Right renal pelvis (tissue), 4 donors: ENCODE measurements at places on chromosomes 5 and 9. TPM values are rescaled to one million over a fixed set of nuclear protein-coding genes. Genes with fewer than 3 reads are reported as not detected.

- DNase-seq = no peak
Measured at GRCh38 chr9:76215066-76215465, 179.2 kb downstream of the RFK start.

GRCh38 chr9:7303907-7304626 lies 495.5 kb downstream of the DMAC1 start:
- DNase-seq = no peak

DNA sequence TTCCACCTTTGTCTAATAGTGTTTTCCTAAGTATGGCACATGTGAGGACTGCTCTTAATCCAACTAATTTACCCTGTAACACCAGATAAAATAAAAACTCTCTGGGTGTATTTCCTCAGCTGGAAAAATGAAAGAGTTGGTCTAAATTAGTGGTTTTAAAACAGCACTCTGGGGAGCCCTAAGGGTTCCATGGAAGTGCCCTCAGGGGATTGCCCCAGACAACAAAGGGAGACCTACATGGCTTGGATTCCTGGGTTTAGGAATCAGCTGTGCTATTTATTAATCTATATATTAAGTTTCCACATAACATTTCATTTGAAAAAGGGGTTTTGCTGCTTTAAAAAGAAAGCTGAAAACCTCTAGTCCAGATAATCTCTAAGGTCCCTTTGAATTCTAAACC lies 20.2 kb downstream of the ADAMTS6 start:
- DNase-seq = no peak

Gene ANKRD31
- polyA plus RNA-seq = 0.53 TPM

Gene KCNIP1
- 14.5 TPM for polyA plus RNA-seq

DNA sequence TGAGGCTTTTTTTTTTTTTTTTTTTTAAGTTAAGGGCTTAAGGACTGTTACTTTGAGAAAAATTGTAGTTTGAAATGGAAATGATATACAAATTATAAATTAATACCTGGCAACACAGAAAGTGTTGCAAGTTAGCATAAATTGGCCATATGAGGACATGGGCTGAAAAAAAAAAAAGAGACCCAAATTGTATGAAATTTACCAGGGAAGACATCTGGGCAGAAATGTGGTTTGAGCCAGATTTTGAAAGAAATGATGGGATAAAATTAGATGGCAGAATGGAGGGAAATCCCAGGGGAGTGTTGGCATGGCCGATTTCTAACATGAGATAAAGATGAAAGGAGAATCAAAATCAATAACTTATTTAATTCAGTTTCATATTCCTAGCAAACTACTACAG lies 472.1 kb downstream of the CTNND2 start:
- DNase-seq = no peak

Gene F12
- 11.3 TPM for polyA plus RNA-seq
